Tibial nerve (tissue), 4 donors: ENCODE measurements at places on chromosomes 4 and X.

DNA sequence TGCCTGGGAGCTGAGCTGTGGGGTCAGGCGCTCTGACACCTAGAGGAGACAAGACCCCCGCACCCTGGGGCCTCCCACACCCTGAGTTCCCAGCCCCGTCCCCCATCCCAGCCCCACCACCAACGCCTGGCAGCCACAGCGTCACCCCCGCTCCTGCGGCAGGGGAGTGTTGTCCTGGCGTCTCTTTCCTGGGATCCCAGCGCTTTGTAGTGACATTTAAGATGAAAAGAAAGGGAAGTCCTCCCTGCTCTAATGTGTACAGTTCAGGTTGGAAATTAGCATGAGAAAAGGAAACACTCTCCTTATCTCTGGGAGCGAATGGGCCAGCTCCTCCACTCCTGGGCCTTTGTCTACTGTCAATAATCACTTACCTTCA lies 112.1 kb downstream of the FAM53A start:
- H3K4me3 ChIP-seq = no peak overlapping the region
- DNase-seq = no peak
- H3K36me3 ChIP-seq = no peaks in the 10 kb centered on the region
- no peak overlapping the region for H3K27ac ChIP-seq

DNA sequence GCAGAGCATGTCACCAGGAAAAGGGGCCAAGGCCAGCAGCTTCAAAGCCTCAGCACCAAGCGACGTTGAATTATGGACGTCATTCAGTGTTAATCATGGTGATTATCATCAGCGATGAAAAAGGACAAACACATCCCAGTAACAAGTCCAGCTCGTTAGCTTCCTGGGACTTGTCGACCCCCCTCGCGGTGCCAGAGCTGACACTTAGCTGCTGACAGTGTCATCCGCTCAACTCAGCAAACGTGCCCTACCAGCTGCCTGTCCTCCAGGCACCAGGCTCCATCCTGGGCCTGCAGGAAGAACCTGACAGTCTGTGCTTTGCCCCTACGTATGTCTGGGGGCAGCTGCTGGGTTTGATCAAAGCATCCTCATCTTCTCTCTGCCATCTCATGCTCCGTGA lies 137.0 kb upstream of the PSAPL1 start:
- H3K4me3 ChIP-seq = no peak overlapping the region
- DNase-seq = no peak
- no peaks in the 10 kb centered on the region for H3K4me1 ChIP-seq

GRCh38 chrX:43845776-43846175 lies 36.5 kb downstream of the MAOB start:
- no peak overlapping the region for H3K4me3 ChIP-seq
- DNase-seq = no peak
- H3K36me3 ChIP-seq = no peaks in the 10 kb centered on the region
- no peaks in the 10 kb centered on the region for H3K4me1 ChIP-seq

- H3K36me3 ChIP-seq = no peaks in the 10 kb centered on the region
- H3K27ac ChIP-seq = no peak overlapping the region
- no peak for DNase-seq
- no peak overlapping the region for H3K4me3 ChIP-seq
- H3K4me1 ChIP-seq = no peaks in the 10 kb centered on the region
- no peaks in the 10 kb centered on the region for H3K27me3 ChIP-seq
Measured at GRCh38 chr4:114986133-114986532, 127.3 kb downstream of the NDST4 start.

DNA sequence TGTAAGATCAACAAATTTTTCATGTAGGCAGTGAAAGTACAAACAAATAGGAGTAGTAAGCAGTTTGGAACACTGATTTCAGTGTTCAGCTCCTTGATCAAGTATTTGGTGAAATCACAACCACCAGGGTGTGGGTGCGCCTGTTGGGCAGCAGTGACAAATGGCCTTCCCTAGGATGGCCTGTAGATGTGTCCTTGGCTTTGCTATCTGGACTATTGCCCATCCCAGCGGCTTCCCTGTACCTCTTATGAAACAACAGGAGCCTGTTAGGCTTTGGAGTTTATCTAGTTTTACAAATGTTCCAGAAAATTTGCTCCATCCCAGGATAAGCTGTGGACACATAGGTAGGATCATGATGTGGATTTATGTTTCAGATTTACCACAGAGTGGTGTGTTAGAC lies 216.8 kb upstream of the FAT1 start:
- no peak for DNase-seq
- no peaks in the 10 kb centered on the region for H3K27me3 ChIP-seq
- peaks cover 2% of the 10 kb centered on the region for H3K4me1 ChIP-seq
- H3K27ac ChIP-seq = no peak overlapping the region
- no peaks in the 10 kb centered on the region for H3K36me3 ChIP-seq

DNA sequence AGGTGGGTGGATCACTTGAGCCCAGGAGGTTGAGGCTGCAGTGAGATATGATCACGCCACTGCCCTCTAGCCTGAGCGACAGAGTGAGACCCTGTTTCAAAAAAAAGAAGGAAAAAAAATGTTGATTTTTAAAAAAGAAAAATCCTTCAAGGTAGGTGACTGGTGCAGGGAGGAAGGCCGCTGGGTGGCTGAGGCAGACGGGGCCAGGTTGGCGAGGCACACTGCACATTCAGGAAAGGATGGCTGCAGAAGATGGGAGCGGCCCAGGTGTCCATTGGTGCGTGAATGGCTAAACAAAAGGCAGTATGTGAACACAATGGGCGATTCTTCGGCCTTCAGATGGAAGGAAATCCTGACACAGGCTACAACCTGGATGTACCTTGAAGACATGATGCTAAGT lies 30.4 kb downstream of the DCTD start:
- no peak overlapping the region for H3K27ac ChIP-seq
- no peak overlapping the region for H3K4me3 ChIP-seq
- H3K27me3 ChIP-seq = no peaks in the 10 kb centered on the region
- H3K36me3 ChIP-seq = no peaks in the 10 kb centered on the region
- no peaks in the 10 kb centered on the region for H3K4me1 ChIP-seq
